ENCODE measurements at places on chromosomes 4 and X. TPM values are rescaled to one million over a fixed set of nuclear protein-coding genes. Genes with fewer than 3 reads are reported as not detected.

DNA sequence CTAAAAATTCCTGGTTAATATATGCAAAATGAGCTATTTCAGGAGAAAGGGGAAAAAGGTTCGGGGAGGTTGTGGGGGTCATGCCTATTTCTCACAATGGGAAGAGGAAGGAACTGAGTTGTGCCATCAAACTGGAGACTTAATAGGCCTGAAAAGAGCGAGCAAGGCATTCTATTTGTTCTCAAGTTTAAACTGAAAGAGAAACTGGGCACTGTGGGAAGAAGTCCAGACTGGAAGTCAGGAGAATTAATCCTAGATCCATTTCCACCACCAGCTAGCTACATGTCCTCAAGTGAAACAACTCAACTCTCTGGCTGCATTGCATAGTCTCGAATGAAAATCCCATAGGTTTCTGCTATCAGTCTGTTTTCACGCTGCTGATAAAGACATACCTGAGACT, 50.6 kb downstream of the PPARGC1A start:
- DNase-seq = no peak

GRCh38 chrX:45143455-45143854, 57.2 kb downstream of the DIPK2B start:
- no peak for DNase-seq

- DNase-seq = no peak
Measured at GRCh38 chr4:40530961-40531635, 98.6 kb downstream of the RBM47 start.

- DNase-seq = no peak
Measured at GRCh38 chrX:69357317-69357716, 146.8 kb upstream of the NALF2 start.

DNA sequence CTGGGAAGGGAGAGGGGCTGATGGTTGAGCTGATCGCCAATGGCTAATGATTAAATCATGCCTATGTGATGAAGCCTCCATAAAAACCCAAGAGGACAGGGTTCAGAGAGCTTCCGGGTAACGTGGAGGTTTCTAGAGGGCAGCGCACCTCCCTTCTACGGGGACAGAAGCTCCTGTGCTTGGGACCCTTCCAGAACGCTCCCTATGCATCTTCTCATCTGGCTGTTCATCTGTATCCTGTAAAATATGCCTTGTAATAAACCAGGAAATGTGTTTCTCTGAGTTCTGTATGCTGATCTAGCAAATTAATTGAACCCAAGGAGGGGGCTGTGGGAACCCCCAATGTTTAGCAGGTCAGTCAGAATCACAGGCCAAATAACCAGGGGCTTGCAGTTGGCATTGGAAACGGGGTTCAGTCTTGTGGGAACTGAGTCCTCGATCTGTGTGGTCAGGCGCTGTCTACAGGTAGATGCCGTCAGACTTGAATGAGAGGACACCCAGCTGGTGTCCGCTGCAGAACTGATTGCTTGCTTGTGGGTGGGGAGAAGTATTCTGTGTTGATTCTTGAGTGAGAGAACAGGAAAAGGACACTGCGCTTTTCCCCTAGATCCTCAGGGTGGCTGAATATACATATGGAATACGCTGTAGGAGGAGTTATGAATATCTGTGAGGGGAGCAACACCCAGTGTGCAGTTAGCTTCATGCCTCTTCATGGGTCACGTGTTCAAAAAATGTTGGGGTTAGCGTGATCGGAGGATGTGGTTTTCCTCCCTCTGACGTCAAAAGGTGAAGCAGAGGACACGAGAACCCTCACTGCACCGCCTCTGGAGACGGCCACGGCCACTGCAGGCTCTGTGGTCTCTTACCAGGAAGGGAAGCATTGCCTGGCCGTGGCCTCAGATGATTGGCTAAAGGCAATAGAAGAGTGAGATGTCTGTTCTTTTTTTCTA, 29.2 kb downstream of the HTT-AS start:
- no peak for DNase-seq

- no peak for DNase-seq
Measured at GRCh38 chr4:153209410-153209809, 5.2 kb downstream of the TRIM2 start.

DNA sequence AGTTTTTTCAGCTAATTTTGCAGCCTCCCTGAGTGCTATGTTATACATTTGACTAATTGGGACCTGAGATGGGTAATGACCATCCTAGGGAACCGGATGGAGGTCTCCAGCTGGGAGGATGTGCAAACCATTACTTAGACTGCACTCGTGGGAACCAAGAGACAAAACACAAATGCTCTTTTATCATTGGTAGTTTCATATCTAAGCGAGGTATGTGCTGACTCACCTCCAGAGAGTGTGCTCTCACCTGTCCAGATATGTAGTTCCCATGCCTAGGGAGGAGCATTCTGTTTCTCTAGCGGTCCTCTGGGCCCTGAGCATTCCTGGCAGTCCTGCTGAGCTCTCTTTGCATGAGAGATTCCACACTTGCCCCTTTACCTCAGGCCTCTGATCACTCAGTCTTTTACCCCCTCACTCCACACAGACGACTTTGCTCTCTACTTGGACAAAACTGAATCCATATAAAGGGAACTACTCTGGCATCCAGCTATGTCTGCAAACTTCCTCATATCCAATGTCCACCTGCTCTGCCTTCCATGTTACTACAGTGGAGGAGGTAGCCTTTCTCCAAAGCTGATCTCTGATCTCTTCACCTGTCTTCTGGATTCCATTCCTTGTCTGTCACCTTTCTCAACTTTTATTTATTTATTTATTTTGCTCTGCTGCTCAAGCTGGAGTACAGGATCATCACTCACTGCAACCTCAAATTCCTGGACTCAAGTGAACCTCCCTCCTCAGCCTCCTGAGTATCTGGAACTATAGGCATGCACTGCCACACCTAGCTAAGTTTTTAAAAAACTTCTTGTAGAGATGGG, 88.4 kb downstream of the LRP2BP start:
- peak; percentile 78 for DNase-seq

DNA sequence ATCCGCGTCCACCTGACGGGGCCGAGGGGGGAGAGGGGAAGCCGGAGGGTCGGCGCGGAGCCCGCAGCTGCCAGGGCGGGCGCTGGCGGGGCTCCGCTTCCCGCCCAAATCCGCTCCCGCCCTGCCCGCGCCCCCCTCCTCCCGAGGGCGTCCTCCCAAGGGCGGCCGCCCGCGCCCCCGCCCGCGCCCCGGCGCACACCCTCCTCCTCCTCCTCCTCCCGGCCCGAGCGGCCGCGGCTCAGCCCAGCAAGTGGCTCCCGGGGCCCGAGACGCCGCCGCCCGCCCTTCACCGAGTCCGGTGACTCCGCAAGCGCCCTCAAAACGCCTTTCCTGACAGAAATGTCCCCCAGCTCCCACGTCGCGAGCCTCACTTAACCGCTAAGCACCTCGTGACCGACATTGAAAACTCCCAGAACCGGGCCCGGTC, 487 bp downstream of the HMGB2 start:
- DNase-seq = peak; percentile 46

DNA sequence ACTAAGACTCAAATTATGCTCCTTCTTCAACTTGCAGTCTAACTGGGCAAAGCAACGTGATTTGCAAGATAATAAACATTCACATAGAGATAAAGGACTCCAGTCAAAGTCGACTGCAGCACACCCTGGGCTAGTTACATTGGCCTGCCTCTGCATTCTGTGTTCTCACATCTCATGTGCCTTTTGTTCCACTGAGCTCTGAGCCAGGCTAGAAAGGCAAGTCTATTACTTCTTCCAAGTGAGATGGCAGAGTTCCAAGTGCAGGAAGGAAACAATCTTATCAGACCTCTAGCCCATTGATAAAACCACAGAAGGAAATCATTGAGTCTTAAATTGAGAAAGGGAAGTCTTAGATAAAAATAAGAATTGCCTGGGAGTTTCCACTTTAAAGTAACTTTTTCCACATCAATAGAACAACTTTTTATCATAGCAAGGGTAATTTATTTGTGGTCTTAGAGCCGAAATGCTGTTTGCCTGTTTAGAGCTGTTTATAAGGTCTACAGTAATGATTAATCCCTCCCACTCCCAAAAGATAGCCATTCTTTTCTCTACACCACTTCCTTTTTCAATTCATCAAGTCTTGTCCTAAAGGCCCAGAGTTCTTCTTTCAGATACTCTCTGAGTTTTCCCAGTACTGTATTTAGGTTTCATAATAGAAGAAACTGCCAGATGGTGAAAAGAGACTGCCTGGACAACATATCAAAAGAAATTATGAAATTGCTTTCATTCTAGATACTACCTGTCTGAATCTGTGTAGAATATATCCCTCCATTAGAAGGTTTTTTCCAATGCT, 200.2 kb downstream of the GUCY2F start:
- DNase-seq = no peak

GRCh38 chr4:183244506-183244905, 75.6 kb downstream of the CLDN22 start:
- DNase-seq = no peak

GRCh38 chr4:17636341-17636695, 21.9 kb downstream of the MED28 start:
- no peak for DNase-seq

DNA sequence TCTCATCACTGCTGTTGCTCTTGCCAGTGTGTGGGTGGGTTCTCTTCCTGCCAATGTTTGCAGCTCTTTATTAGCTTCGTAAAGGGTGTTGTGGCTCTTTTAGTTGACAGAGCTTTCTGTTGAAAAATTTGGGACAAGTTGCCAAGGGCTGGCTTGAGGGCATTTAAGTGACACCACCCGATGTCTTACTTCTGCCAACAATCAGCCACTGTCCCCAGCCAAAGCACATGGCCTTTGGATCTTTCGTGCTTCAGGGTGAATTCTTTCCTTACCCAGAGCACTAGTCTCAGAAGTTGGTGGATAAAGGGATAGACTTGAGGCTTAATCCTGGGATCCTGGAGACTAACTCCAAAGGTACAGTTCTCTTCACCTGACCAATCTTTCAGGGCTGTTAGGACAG, 113.6 kb downstream of the SOX3 start:
- no peak for DNase-seq

DNA sequence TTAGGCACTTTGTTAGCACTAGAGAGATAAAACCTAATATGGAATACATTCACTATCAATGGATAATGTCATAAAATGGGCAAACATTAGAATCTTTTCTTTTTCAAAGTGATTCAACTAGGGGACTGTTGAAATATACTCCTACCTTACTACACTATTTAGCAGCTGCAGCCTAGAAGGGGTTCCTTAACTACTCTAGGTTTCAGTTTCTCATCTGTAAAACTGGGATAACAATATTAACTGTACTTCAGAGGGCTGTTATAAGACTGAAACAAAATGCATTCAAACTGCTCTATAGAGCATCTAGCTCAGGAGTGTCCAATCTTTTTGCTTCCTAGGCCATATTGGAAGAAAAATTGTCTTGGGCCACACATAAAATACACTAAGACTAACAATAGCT, 147.4 kb downstream of the CDS1 start:
- DNase-seq = no peak

DNA sequence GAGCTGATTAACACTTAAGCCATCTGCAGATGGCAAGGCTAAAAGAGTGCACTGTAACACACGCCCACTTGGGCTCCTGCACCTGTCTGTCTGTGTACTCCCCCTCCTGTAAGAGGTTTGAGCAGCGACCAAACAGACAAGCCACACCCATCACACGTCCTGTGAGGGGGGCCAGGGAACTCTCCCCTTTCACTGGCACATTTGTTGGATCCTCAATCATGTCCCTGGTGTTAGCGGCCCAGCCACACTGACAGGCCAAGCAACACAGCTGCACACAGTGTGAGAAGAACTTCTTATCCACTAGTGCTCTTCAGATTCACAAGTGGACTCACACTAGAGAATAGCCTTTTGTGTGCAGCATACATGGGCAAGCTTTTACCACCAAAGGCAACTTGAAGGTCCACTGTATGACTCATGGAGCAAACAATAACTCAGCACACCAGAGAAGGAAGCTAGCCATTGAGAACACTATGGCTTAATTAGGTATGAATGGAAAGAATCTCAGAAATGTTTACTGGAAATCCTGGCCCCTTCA, 29.1 kb upstream of the UTP14A start:
- DNase-seq = no peak

GRCh38 chrX:2418000-2418399, 82.8 kb downstream of the DHRSX start:
- no peak for DNase-seq

DNA sequence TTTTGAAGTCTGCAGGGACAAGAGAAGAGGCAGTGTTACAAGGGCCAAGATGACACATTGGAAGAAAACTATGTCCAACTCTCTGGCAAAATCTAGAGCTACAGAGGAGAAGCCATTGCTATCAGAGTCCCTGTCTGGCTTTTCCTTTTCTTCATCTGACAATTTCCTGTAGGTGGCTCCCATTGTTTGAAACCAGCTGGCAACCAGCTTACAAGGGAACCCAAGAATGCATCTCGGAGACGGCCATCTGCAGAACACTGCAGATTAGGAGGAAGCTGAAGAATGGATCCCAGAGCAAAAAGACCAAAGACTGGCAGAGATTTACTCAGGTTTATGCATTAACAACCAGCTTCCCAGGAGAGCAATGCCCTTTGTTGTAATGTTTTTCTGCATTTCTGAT, 216.2 kb upstream of the CTSO start:
- DNase-seq = no peak

GRCh38 chr4:186158021-186158813, 33.1 kb upstream of the CYP4V2 start:
- DNase-seq = no peak

- DNase-seq = peak; percentile 63
Measured at GRCh38 chr4:113278324-113278934, 229.0 kb downstream of the ANK2 start.

GRCh38 chr4:26583538-26583864, 383 bp upstream of the TBC1D19 start:
- DNase-seq = no peak

Gene CDS1
- 13.3 TPM for total RNA-seq

Gene SPATA18
- 4.3 TPM for total RNA-seq

Gene CFAP99
- not detected for total RNA-seq

Gene FRMD7
- total RNA-seq = not detected

Gene SLC7A11
- 50.0 TPM for total RNA-seq

Gene SULT1B1
- not detected for total RNA-seq

Gene TMSB15A
- total RNA-seq = not detected

Gene AR
- 17.8 TPM for total RNA-seq

Gene ENAM
- not detected for total RNA-seq

Measured in Caki2 (cell line).